ENCODE measurements at places on chromosomes 5 and 9. TPM values are rescaled to one million over a fixed set of nuclear protein-coding genes. Genes with fewer than 3 reads are reported as not detected.

Gene SKIC3
- 57.0 TPM for total RNA-seq

DNA sequence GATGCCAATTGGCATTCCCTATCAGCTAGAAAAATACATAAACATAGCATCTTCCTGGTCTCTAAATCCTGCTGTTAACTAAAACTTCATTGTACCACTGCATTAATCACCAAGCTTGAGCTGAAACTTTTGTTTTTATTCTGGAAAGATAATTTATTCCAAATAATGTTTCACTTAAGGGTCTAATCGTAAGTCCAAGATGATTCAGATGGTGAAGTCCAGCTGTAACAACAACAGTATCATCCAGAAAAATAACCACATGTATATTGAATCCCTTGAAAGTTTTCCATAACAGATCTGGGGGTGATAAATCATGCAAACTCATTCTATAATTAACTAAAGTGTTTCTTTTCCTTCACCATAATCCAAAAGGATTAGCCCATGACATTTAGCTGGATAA lies 23.9 kb downstream of the RORB start:
- DNase-seq: no peak

Gene WDR38
- not detected for total RNA-seq

DNA sequence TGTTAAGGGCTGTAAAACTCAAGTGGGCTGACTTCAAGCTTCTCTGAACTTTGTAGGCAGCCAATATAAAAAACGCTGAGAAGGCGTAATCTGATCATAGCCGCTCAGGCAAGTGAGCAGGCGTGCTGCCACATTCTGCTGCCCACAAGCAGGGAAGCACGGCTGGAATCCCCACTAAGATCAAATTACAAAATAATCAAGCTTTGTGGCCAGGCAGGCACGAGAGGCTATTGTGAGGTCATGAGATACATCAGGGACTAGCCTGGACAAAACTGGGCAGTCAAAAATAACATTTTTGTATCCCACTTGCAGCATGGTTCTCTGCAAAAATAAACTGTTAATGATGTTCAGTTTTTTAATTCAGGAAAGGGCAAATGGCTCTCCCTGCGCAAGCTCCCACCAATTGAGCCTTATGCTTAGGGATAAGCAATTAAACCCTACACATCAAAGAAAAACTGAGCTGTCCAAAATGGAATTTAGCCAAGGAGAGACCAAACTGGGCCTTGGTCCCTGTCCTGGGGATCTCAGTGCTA lies 64.0 kb downstream of the POU5F2 start:
- DNase-seq: no peak

DNA sequence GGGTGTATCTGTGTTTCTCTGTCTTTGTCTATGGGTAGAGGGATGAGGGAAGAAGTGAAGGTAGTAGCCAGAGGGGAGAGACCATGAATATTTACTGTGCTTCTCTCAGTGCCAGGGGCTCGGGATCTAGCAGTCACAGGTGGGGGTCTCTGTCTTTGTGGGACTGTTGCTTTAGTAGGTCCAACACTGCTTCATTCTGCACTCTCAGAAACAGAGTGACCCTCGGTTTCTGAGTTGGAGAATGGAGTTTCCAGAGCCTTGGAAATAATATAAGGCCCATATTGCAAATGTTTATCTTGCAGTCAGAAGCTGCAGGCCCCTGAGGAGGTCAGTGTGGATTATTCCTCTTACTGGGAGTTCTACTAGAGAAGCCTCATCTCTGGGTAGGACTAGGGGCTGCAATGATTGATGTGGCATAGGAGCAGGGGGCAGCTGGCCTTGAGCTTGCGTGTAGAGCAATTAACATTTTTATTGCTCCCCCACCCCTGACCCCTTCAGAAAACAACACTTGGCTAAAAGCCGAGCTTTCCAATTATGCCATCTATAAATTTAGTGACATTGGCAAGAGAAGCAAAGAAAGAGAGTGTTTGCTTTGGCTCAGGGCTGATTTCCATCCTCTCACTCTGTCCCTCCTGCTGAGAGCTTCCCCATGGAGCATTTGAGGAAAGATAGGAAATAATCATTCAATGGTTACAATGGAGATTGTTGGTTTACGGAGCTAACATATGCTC lies 55.0 kb upstream of the TRPC7 start:
- DNase-seq: no peak

Gene MYO10
- 0.77 TPM for total RNA-seq

Gene SPATA31D1
- not detected for total RNA-seq

DNA sequence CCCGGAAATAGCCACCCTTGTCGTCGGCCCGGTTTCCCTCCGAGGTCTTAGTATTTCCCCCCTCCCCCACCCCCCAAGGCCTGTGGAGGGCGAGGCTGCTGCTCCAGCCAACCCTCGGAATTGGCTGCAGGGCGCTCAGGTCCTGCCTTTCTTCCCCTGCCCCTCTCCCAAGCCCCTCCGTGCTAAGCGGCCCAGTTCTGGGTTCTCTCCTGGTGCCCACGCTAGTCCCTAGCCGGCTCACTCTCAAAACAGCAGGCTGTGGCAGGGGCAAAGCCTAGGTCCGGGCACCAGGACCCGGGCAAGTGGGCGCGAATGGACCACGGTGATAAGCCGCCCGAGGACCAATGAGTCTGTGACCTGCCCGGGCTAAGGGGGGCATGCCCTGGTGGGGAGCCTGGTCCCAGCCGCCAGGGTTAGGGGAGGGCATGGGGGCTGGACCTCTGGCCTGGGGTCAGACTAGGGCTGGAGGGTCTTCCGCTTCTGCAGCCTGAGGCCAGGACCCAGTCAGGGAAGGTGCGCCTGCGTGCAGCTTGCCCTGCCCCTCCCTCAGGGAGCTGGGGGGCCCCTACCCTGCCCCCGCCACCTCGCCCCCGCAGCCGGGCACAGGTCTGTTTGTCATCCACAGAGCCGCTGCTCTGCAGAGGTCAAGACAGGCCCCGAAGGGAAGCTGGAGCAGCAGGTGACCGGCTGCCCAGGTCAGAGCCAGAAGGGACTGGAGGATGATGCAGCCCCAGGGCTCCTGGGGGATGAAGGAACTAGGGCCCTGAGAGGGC lies 5.0 kb upstream of the IRX4 start:
- no peak for DNase-seq

DNA sequence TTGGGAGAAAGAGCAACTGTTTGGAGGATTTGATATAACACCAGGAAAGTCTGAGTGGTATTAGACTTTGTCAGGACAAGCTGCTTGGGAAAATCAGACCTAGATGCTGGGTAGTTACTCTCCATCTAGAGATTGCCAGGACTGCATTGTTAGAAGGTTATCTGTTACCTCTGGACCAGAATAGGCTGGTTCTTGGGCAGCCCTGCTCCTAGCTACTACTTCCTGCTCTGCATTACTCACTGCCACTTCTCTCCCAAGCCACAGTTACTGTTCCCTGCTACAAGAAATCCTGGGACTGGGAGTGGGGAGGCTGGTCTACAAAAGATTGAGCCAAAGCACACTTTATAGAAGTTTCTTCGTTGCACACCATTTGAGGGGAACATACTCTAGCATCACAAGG lies 95.5 kb upstream of the KCNN2 start:
- DNase-seq: no peak

Gene SPINK4
- not detected for total RNA-seq

GRCh38 chr5:97111616-97112015 lies 30.8 kb downstream of the LIX1 start:
- no peak for DNase-seq

Gene AMACR
- 11.3 TPM for total RNA-seq

- no peak for DNase-seq
Measured at GRCh38 chr5:157602505-157602904, 26.9 kb upstream of the ADAM19 start.

DNA sequence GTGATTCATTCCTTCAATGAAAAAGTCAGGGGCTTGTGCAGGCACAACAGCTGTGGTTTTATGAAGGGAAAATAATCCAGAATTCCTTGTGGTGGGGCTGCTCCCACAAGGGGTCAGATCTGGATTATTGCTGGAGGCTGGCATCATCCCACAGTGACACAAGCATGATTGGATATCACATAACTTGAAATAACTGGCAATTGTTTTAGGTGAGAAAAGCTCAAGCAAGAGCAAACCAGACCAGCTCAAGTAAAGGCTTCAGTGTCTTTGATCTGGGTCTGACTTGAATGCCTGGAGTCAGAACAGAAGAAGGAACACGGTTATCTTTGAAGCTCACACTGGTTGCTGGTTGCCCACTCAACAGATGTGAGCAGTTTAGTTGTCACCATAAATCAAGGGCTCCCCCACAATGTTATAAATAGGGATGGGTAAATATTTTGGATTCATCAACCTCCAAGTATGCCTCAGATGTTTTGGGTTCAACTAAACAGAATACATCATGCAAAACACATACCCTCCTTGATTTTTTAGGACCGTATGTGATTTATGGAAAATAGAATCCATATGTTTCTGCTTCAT lies 3.1 kb upstream of the ZNF474 start:
- DNase-seq: no peak

DNA sequence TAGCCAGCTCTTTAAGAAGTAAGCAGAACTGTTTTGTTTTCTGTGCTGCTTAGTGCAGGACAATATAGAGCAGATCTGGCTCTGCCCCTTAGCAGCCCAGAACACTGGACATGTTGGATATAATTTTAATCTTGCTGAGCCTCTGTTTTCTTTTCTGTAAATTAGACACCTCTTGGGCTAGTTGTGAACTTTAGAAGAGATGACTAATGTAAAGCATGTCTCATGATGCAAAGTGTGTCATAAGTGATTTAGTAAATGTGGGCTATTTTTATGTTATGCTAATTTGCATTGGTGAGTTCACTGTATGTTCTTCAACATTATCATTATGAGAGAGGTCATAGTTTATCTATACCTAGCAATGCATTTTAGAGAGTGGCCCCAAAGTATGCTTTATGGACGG lies 156.1 kb upstream of the ADAMTSL1 start:
- DNase-seq: no peak

- no peak for DNase-seq
Measured at GRCh38 chr9:2286825-2287455, 271.8 kb downstream of the SMARCA2 start.

GRCh38 chr9:1219284-1219683 lies 169.1 kb downstream of the DMRT2 start:
- no peak for DNase-seq

DNA sequence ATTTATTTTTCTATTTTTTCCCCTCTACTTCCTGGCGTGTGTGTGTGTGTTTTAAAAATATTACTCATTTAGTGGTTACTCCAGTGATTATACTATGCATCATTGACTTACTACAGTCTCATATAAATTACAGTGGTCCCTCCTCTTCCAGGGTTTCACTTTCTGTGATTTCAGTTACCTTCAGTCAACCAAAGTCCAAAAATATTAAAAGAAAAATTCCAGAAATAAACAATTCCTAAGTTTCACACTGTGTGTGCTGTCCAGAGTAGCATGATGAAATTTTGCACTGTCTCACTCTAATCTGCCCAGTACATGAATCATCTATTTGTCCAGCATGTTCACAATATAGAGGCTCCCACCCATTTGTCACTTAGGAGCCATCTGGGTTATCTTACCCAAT lies 47.4 kb upstream of the CCDC112 start:
- no peak for DNase-seq

Gene LCNL1
- total RNA-seq: not detected

DNA sequence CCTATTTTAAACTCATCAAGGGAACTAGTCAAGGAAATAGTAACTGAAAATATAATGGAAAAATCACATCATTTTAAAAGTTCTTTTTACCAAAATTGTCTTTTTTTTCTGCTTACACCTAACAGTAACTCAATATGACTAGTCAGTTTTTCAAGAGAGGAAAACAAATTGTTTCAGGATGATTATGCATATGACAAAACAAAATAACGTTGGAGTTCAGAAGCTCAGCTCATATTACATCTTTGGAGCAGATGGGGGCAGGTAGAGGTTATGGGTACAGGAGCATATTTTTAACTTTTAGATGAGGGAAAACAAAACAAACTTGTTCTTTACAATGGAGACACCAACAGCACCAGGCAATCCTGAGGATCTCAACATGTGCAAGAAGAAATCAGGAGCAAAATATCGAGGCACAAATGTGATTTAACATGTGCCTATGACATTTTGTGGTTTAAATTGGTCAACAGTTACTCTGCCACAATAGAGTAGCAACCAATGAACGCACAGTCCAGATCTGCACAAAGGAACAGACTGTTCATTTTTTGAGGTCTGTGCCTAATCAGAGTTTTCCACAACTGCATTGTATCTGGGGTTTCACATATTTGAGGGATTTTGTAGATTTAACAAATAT lies 659.0 kb downstream of the ANXA1 start:
- no peak for DNase-seq

DNA sequence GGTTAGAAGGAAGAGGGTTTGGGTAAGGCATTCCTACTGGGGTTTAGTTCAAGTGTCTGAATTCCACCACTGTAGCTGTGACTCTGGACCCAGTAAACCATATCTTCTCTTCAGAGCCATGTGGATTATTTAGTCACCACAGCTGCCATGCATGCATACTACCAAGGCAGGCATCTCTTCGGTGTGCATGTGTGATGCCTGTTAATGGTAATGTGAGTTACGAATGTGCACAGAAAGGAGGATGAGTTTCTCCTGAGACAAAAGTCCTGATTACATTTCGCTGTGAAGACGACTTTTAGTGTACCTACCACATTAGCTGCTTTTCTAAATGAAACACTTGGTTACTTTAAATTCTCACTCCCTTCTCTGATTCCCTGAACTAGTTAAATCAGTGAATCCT lies 9.3 kb downstream of the PBX3 start:
- no peak for DNase-seq

Gene ELOVL7
- 0.95 TPM for total RNA-seq

DNA sequence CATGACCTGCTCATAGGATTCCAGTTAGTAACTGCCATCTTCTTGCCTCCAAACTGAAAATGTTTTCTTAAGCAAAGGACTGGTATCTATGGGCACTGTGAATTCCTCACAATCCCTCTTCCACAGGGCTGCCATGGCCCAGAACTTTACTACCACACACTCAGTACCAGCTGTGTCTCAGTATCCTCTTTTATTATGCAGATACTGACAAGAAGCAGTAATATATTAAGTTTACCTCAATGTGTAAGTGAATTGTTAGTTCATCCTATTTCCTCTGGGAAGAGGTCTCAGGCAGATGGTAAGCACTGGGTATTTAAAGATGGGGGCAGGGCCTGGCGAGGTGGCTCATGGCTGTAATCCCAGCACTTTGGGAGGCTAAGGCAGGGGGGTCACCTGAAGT lies 320.8 kb upstream of the RFX3 start:
- no peak for DNase-seq

GRCh38 chr5:119347991-119348390 lies 7.8 kb upstream of the TNFAIP8 start:
- DNase-seq: no peak

All from GM12878 (cell line).